NCI-H1436 (cell line): ENCODE measurements at places on chromosomes 5 and 9.

GRCh38 chr5:154778534-154778933, 23.4 kb downstream of the LARP1 start:
- DNase-seq: no peak

DNA sequence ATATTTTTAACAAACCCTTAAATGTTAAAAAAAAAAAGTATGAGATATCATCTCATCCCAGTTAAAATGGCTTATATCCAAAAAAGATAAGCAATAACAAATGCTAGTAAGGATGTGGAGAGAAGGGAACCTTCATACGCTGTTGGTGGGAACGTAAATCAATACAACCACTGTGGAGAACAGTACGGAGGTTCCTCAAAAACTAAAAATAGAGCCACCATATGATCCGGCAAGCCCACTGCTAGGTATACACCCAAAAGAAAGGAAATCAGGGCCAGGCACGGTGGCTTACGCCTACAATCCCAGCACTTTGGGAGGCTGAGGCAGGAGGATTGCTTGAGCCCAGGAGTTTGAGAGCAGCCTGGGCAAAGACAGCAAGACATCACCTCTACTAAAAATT, 3.0 kb downstream of the MTMR12 start:
- no peak for DNase-seq

GRCh38 chr9:70587201-70587600, 172.7 kb upstream of the KLF9 start:
- DNase-seq: no peak

DNA sequence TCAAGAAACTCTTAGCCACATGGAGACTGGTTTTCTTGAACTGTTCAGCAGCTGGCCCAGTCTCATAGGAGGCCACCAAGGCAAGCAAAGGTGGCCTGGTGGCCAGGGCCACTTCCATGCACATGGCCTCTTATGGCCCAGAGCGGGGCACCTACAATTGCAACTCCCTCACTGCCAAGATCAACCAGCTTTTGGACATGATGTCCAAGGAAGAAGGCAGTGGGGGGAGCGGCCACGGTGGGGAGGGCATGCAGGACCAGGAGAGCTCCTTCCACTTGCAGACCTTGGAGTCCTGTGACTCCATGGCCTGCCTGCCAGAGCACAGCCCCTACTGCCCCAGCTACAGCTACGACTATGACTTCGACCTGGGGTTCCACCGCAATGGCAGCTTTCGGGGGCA, 398.9 kb upstream of the PTPRD start:
- no peak for DNase-seq

DNA sequence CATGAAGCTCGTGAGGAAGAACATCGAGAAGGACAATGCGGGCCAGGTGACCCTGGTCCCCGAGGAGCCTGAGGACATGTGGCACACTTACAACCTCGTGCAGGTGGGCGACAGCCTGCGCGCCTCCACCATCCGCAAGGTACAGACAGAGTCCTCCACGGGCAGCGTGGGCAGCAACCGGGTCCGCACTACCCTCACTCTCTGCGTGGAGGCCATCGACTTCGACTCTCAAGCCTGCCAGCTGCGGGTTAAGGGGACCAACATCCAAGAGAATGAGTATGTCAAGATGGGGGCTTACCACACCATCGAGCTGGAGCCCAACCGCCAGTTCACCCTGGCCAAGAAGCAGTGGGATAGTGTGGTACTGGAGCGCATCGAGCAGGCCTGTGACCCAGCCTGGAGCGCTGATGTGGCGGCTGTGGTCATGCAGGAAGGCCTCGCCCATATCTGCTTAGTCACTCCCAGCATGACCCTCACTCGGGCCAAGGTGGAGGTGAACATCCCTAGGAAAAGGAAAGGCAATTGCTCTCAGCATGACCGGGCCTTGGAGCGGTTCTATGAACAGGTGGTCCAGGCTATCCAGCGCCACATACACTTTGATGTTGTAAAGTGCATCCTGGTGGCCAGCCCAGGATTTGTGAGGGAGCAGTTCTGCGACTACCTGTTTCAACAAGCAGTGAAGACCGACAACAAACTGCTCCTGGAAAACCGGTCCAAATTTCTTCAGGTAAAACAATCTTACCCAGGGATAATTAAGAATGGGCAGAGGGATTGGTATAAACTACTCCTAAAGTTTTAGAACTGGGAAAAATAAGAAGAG, 12.9 kb downstream of the ITGA1 start:
- no peak for DNase-seq
